Right cardiac atrium (tissue), 5 donors: ENCODE measurements at places on chromosomes 4 and X. TPM values are rescaled to one million over a fixed set of nuclear protein-coding genes. Genes with fewer than 3 reads are reported as not detected.

DNA sequence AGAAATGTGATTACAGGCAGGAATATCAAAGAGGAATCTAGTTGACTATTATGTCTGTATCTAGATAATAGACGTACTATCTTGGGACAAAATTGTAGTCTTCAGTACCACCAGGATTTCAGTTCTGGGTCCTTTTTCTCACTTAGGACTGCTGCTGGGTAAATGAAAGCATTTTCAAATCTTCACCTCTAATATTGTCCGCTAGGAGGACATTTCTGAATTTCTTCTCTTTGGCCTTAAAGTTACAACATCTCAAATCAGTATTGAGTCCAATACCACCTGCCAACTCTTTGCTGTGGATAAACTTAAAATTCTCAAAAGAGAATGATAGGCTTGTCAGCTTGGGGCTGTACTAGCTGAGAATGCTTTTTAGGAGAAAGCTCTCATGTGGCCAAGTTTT is 6.0 kb downstream of the FGF16 start:
- no peak for DNase-seq

DNA sequence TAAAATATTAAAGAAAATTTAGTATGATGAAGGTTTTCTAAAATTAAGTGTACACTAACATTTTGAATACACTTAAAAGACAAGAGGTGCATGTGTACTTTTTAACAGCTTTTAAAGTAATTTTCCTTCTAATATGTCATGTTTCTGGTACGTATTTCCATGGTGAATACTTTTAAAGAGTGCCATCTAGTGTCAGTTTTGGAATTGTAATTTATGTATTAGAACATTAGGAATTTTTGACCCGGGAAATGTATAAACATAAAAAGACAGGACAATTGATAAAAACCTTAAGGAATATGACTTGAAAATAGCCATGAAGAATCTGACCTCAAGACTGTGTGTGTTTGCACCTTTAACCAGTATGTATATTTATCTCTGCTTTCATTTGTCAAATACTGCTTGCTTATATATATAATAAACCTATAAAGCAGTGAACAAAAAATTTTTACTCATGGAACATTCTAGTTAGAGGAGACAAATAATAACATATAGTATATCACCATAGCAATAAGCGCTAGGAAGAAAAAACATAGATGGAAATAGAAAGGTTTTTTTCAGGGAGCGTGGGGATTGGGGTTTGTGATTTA is 7.2 kb downstream of the GSTCD start:
- no peak for DNase-seq

GRCh38 chrX:41087201-41087600 is 2.0 kb downstream of the USP9X start:
- DNase-seq = no peak

DNA sequence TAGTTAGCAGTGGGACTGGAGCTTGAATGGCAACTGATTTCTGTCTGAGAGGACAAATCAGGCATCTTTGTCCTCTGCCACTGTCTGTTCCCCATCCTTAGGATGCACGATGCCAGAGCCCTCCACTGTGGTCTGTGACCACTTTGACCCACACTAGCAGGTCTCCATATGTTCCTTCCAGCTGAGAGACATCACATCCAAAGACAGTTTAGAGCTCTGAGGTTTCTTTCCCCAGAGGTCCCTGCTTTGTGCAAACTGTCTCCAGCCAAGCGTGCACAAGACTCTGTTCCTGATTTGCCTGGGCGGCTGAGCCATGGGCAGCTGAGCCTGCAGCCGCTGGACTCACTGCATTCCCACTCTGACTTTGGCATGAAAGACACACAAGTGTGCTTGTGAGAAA is 98.0 kb downstream of the PTTG2 start:
- DNase-seq = no peak

- no peak for DNase-seq
Observed at GRCh38 chr4:155487210-155487609, 110.4 kb upstream of the MAP9 start.

DNA sequence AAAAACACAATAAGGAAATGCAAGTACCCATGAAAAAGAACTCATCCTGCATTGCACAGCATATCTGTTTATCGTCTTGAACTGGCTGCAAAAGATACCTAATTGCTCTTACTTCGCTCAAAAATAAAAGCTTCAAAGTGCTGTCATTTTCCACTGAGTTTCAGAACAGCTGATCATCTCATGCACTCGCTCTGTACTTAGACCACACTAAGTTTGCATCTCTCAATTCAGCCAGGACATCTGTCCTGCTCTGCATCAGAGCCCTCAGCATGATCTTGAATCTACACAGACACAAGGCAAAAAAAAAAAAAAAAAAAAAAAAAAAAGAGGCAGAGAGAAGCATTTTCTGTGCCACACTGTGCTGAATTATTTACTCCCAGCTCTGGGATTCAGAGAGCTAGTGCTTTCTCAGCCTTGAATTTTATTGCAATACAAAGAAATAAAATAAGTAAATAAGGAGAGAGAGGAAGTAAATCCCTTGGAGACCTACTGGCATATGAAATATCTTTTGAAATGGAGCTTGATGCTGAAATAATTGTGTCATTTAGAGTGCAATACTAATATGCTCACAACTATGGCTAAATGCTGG is 81.3 kb downstream of the PPP1R2C start:
- DNase-seq = no peak

DNA sequence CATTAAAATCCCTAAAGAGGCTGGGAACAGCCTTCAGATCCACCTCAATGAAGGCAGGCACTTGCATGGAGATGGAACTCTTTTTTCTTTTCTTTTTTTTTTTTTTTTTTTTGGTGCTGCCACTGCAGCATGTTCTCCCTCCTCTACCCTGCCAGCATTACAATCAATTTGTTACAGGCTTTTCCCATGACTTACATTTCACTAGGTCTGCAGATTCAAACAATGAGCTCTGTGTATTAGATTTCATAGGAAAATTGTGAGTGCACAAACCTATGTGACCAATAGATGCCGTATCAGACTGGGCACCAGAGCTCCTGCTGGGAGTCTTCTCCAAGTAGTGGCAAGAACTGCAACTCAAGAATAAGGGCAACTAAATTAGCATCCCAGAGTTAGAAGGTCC is 63.8 kb upstream of the GABRQ start:
- DNase-seq = no peak

Gene SMARCA1
- 41.5 TPM for total RNA-seq

Gene VSIG1
- not detected for total RNA-seq

Gene SUPT20HL2
- total RNA-seq = not detected

Gene CFAP47
- total RNA-seq = not detected
